Activated CD4-positive, alpha-beta T cell treated with anti-CD3 and anti-CD28 coated beads for 48 hours (primary cell): ENCODE measurements at places on chromosomes 3 and 15.
A peak's percentile ranks its signal among the peaks of the same experiment; 100 is the strongest.

DNA sequence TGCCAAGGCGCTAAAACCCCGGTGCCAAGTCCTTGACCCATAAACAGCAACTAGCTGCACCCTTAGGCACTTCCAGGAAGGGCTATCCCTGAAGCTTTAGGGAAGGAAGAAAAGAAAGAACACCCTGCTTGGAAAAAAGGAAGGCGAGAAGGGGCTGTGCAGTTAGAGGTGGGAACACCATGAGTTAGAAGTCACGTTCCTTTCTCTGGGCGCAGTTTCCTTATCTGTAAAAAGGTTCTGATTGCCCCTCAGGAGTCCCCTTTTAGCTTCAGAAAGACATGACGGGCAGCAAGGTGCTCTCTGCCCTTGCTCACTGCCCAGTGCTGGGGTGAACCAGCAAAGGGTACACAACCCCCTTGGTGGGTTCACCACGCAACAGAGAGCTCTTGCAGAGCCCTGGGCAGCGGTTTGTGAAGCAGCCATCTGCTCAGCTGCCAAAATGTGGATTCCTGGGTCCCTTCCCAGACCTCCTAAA is 798 bp downstream of the GCHFR start:
- DNase-seq: no peak

- no peak for DNase-seq
Measured at GRCh38 chr15:61099020-61099810, 129.9 kb downstream of the RORA start.

DNA sequence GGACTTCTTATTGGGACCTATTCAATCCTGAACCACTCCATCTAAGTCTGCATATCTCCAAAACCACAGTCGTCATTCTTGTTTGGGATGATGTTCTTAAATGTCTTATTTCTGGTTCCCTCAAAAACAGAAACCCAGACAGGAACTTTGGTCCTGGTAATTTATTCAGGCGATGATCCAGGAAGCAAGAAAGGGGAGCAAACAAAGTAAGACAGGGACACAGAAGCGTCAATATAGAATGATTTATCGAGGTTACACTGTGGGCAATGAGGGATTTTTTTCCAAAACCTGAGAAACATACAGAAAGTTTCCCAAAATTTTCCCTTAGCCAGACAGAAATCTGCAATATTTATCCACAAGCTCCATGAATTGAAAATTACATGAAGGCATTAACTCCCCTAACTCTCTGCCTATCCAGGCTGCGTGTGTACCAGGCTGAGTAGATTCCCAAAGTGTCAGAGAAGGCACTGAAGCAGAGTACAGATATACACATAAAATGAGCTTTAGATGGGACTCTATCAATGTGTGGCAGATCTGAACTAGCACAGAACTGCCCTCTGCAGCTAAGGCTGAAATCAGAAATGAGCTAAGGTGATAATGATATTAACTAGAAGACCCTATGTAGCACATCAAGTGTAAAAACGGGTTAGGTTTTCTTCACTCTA is 43.2 kb downstream of the TP63 start:
- DNase-seq: no peak

DNA sequence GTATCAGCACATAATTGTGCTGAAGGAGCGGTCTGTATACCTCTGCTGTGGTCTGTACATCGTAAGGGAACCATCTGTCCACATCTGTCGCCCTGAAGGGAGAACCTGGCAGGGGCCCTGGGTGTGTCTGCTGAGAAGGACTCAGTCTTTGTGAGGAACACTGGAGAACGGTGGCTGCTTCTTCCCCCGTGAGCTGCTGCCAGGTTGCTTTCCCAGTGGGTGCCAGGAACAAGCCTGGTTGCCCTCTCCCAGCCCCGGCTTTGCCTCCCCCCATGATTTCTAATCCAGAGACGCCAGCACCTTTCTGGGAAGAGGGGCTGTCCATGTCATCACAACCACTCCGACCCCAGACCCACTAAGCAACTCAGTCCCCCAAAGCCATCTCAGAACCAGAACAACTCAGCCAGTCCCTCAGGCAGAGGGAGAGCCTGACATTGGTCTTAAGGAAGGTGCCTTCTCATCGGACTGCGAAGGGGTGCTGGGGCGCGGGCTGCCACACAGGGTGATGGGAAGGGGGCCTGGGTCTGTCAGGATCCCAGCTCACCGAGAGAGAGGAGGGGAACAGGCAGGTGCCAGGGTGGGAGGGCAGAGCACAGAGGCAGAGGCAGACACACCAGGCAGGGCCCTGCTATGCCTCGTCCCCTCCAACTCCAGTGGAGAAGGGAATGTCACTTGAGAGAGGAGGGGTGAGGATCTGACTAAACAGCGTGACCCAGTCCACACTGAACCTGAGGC is 8.5 kb downstream of the TNK2 start:
- DNase-seq: no peak

- DNase-seq: no peak
Measured at GRCh38 chr15:31957581-31957980, 72.7 kb upstream of the CHRNA7 start.

DNA sequence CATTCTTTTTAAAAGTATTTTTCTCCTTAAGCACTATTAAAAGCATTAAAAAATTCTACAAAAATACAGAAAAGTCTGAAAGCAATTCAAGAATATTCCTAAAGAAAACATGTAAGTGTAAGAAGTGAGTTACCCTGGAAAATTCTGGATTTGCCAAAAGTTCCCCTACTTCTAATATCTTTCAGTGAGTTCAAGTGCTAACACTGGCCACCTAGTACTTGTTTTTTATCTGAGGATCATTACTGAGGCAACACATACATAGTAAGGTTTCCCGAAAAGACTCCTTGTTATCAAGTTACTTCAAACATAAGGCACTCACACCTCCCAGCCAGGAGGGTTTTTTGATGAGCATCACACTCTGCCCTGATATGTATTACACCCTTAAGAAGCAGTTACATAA is 158.4 kb downstream of the TIGIT start:
- no peak for DNase-seq

- no peak for DNase-seq
Measured at GRCh38 chr3:66629150-66629981, 128.5 kb upstream of the LRIG1 start.

DNA sequence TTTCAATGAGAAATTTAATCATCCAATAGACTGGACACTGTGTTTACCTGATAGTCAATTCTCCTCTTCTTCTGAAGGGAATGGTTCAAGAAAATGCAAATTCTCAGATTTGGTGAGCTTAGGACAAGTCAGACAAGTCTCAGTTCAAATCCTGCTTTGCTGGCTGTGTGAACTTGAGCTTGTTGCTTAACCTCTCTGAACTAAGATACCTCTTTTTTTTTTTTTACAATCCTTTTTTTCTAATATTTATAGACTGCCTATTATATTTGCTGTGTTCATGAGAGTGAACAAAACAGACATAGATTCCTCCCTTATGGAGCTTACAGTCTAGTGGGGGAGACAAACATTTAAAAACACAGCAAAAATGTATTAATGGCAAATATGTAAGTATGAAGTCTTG is 8.2 kb upstream of the SLC28A1 start:
- DNase-seq: no peak

DNA sequence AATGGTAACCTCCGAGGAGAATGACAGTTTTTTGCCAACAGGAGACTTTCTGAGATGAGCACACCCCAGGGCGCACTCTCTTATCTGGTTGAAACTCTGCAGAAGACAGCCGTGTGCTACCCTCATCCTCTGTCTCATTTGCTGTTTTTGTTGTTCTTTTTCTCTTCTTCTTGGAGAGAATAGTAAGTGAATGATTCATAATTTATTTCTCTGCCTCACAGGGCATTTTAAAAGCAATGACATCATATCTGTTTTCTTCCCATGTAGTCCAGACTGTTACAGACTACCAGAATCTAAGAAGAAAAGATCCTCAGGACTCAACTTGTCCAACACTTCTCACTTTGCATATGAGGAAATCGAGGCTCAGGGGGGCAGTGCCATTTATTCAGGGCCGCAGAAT is 771.1 kb upstream of the GRM7 start:
- DNase-seq: no peak

DNA sequence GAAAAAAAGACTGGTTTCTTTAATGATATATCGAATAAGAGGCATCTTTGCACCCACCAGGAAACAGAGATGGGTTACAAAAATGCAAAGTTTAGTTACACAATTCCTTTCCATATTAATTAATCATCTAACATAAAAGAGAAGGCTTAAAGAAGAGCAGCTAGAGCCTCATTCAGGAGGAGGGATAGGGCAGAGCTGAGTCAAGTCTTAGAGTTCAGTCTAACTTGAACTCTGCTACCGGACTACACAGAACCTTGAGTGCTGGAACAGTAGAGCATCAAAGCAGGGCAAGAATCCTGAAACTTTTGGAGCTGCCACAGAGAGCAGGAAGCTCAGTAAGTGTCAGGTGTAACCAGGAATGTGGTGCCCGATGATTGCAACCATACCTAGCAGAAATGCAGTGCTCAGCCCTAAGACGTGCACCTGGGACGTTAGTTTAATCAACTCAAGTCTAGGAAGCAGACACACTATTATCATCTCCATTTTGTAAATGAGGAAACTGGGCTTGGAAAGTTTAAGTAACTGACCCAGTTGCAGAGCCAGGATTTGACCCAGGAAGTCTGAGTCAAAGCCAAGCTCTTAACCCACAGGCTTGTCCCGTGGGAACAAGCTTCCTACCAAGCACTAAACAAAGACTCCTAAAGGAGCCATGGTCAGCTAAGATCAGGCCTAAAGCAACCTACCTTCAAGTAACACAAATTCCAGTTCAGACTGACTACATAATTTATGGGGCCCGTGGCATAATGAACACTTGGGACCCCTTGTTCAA is 187.4 kb downstream of the FOXP1 start:
- no peak for DNase-seq

DNA sequence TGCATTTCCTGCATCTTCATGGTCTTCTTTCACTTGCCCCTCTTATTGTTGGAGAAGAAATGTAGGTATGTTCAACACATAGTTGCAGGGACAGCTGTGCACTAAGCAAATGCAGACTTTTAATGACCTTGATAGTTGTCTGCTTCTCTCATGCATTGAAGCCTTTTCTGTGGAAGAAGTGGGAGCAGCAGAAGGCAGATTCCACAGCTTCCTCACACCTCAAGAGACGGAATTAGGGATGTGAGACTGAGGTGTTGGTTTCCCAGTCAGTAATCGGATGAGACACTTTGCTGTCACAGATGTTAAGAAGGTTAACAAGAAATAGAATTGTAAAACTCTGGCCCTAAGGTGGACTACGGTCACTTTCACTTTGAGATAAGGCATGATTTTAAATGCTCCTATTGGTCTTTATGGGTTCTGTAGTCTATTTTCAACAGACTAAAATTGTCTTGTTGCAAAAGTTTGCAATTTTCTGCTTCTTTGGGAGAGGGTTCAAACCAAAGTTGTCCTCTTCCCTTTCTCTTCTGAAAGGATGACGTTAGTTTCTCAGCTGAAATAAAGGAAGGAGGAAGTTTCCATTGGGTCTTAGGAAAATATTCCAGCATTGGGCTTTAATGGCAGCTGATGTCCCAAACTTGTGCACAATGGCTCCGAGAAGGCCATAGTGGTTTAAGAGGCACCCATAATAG is 117.4 kb downstream of the LPP start:
- DNase-seq: no peak

GRCh38 chr3:167776066-167776685 is 40.7 kb downstream of the SERPINI1 start:
- DNase-seq: no peak

DNA sequence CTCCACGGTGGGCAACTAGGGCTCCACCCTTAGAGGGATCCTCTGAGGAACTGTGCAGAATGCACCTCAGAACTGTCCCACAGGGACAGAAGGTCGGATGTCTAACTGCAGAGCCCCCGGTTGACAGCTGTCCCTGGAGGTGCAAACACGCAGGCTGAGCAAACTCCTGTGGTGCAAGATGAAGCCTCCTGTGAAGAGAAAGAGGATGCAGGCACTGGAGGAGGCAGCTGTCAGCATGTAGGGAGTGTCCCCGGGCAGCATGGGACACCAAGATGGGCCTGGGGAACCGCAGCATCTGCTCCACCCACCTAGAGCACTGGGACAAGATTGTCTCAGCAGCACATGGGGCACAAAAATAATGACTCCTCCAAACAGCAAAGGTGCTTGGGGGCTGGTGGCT is 258.9 kb downstream of the ABHD5 start:
- DNase-seq: no peak

DNA sequence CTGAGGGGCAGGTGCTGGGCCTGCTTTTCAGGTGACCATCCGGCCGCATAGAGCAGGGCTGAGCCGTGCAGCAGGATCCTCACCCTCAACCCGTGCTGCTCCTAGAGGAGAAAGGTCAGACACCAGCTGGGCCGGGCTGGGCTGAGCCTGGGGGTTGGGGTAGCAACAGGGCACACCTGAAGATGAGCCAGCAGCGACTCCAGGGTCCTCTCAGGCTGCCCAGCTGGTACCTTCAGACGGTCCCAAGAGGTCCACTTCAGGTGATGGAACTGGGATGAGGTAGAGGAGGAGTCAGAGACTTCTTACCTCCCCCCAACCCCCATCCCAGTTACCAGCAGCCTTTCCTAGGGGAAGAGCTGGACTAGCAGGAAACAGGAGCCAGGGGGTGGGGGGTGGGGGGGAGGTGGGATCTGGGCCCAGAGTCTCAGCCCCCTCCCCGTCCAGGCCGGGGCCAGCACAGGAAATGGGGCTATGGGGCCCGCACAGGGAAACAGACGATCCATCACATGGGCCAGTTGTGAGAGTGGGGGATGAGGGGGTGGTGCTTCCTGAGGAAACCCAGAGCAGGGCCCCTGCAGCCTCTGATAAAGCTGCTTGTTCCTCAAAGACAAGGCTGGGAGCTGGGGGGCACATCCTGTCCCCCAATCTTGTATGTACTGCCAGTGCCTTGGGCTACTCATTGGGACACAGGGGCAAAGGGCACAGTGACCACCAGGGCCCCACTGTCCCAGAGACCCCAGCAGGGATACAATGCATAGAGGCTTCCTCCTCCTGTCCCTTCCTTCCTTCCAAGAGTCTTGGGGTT is 3.0 kb downstream of the INKA1 start:
- peak; percentile 44 for DNase-seq

DNA sequence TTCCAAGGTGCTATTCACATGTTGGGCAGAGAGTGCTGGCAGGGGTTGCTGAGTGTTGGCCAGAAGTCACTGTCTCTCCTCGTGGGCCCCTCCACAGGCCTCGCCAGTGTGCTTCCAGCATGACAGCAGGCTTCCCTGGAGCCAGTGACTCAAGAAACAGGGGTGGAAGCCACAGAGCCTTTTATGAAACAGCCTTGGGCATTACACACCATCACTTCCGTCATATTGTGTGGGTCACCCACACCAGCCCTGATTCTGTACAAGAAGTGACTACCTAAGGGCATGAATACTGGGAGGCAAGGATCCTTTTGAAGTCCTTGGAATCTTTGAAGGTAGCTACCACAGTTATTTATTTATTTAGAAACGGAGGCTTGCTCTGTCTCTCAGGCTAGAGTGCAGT is 177.6 kb upstream of the UBE3A start:
- no peak for DNase-seq

DNA sequence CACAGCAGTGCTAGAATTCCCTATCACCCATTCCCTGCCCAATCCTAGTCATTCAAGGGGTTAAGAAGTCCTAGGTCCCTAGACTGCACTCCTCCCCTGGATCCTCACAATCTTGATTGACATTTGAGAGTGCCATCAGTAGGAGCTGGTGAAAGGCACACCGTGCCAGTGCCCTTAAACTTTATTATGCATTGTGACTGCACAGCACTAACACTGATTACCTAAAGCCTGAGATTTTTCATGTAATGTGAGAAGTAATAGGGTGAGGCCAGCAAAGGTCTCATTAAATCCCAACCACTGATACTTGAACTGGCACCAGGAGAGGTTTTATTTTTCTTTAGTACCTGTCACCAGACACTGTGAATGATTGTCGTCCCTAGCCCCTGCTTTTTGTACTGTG is 16.3 kb downstream of the GXYLT2 start:
- no peak for DNase-seq

- no peak for DNase-seq
Measured at GRCh38 chr3:81277853-81278252, 483.6 kb downstream of the GBE1 start.
